Mesenchymal stem cell (in vitro differentiated cells and primary cell): ENCODE measurements at places on chromosomes 1 and 21.
A peak's percentile ranks its signal among the peaks of the same experiment; 100 is the strongest.

GRCh38 chr1:25435397-25436108 is 4.9 kb downstream of the MACO1 start:
- no peaks in the 10 kb centered on the region for H3K36me3 ChIP-seq
- no peak overlapping the region for H3K27ac ChIP-seq
- peaks cover 4% of the 10 kb centered on the region for H3K4me1 ChIP-seq
- no peak for DNase-seq
- H3K27me3 ChIP-seq: no peaks in the 10 kb centered on the region

DNA sequence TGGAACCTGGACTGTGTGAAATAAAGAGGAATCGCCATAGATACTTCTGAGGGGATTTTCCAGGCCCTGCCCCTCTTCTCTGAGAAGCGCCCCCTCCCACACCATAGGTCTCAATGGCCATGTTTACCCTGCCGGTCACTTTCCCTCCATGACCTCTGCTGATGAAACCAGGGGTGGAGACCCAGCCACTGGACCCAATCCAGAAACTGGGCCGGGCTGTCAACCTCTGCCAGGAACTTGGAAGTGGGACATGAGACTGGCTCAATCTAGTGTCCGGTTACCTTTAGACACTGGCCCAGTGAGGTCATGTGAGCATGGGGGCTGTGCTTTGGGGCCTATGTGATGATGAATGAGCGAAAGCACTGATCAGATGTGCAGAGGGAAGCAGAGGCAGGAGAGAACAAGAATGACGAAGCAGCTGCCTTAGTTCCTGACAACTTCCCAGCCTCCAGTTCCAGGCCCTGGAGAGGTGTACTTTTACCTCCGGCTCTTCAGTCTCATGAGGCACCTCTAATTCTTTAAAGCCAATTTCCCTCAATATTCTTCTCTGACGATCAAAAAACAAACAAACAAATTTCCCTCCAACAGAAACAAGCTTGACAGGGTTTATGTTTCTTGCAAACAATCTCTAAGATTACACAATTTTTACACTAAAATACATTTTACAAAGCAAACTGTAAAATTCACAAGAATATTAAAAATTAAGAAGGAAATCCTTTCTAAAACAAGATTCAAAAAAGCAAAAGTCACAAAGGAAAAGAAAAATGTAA is 4.9 kb downstream of the ASAP3 start:
- H3K27ac ChIP-seq: no peak overlapping the region
- H3K4me3 ChIP-seq: no peak overlapping the region
- H3K4me1 ChIP-seq: peaks cover 15% of the 10 kb centered on the region
- H3K36me3 ChIP-seq: peaks cover 24% of the 10 kb centered on the region
- no peaks in the 10 kb centered on the region for H3K27me3 ChIP-seq

- H3K27me3 ChIP-seq: no peaks in the 10 kb centered on the region
- no peak overlapping the region for H3K4me3 ChIP-seq
- H3K27ac ChIP-seq: no peak overlapping the region
- H3K4me1 ChIP-seq: peaks cover 5% of the 10 kb centered on the region
- peaks cover 25% of the 10 kb centered on the region for H3K36me3 ChIP-seq
- DNase-seq: no peak
These were observed 11.3 kb downstream of the UBE2G2 start for GRCh38 chr21:44790368-44790767.

DNA sequence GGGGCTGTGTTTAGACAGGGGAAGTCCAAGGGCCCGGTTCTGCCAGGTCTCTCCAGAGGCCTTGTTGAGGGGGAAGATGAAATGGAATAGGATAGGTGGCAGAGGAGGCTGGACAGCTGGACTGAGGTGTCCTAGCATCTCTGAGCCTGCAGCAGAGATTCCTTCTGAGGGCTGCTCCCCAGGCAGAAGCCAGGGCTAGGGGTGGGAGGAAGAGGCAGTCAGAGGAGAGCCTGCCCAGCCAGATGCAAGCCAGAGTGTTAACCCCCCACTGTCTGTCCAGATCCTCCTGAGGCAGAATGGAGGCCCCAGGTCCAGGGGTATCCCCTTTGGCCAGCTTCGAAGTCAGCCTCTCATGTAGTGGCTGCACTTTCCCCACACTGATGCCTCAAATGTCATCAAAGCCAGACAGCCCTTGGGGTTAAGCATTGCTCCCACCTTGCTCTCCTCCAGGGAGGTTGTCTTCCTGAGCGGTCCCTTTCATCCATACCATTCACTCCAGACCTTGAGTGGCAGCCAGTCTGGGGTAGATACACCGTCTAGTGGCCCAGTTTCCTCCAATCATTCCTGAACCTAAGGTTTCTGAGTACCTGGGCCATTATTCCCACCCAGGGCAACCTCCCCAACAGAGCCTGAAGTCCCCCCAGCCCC is 1.7 kb downstream of the CSF1 start:
- peaks cover 41% of the 10 kb centered on the region for H3K36me3 ChIP-seq
- H3K4me1 ChIP-seq: peaks cover 39% of the 10 kb centered on the region
- no peak overlapping the region for H3K27ac ChIP-seq
- H3K27me3 ChIP-seq: no peaks in the 10 kb centered on the region
- no peak overlapping the region for H3K4me3 ChIP-seq
- DNase-seq: peak; percentile 27

- no peaks in the 10 kb centered on the region for H3K4me1 ChIP-seq
- H3K27ac ChIP-seq: no peak overlapping the region
- no peak overlapping the region for H3K4me3 ChIP-seq
These were observed 168.0 kb downstream of the PPP1R12B start for GRCh38 chr1:202516434-202516877.

DNA sequence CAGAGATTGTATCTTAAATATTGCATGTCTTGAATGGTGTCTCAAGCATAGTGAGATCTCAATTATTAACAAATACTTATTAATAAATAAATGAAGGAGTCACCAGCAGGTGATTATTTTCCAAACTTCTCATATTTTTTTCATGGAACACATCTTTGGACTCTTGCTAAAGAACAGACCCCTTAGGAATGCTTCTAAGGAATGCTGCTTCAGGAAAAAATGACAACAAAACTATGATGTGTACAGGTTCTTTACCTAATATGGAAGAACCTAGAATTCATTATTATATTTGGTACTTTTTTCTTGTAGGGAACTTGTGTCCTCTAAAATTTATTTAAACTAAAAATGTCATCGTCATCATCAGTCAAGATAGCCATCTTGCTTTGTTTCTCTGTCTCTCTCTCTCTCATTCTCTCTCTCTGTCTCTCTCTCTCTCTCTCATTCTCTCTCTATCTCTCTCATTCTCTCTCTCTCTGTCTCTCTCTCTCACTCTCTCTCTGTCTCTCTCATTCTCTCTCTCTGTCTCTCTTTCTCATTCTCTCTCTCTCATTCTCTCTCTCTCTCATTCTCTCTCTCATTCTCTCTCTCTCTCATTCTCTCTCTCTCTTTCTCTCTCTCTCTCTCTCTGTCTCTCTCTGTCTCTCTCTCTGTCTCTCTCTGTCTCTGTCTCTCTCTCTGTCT is 63.0 kb upstream of the ETS2 start:
- no peak overlapping the region for H3K27ac ChIP-seq
- DNase-seq: no peak
- H3K36me3 ChIP-seq: no peaks in the 10 kb centered on the region
- H3K4me1 ChIP-seq: peaks cover 5% of the 10 kb centered on the region
